ENCODE measurements at places on chromosomes 16 and 17.

DNA sequence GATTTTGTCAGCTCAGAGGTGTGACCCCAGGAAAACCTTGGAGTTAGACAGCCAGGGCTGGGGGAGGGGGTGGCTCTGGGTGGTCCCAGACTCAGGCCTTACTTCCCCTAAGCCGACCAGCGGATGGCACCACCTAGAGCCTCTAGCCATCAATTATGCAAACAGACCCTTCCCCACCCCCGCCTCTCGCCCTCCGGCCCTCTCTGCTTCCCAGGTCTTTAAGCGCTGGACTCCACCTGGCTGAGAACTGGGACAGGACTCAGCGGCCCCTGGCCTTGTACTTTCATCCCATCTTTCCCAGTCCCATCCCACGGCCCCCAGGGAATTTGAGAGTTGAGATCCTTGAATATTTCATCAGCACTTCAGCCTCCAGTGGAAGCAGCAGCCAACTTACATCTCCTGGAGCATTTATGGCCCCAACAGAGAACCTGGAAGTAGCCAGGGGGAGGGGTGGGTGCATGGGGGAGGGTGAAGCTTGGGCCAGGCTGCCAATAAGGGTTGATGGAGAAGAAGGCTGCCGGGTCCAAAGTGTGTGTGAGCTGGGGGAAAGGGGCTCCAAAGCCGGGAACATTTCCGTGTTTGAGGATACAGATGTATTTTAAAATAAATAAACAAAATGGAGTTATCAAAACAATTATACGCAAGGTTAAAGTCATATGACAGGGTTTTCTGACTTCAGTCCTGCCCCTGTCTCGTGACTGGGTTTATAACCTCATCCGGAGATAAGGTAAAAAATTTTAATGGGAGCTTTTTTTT is 7.5 kb upstream of the JUP start:
- DNase-seq: no peak

DNA sequence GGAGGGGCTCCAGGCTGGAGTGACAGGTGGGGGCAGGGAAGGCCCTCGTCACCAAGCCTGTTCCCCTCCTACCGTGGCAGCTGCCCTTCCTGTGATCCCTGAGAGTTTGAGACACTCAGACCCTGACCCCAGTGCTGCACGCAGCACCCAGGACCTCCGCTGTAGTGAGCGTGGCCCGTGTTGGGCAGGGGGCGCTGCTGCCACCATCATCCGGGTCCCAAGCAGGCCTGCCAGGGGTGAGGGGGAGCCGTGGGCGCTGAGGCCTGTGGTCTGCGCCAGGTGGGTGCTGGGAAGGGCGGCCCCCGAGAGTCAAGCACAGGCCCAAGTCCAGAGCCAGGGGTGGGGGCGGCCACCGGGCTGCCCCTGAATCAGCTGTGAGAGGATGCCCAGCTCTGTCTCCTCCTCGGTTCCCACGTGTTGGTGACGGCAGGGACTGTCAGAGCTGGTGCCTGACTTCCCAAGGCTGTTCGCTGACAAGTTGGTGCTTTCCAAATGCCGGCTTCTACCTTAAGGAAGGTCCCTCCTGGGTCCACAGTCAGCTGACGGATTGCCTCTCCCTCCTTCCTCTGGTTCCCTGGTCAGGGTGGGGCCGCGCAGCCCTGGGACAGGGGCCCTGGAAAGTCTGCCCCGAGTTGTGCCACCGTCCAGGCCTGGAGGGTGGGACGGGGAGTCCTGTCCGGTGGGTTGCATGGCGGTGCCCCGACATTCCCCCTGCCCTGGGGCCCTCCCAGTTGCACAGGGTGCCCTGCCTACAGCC is 31.1 kb downstream of the TPSG1 start:
- no peak for DNase-seq

- DNase-seq: no peak
These were observed 4.8 kb upstream of the RSAD1 start for GRCh38 chr17:50473901-50474300.

DNA sequence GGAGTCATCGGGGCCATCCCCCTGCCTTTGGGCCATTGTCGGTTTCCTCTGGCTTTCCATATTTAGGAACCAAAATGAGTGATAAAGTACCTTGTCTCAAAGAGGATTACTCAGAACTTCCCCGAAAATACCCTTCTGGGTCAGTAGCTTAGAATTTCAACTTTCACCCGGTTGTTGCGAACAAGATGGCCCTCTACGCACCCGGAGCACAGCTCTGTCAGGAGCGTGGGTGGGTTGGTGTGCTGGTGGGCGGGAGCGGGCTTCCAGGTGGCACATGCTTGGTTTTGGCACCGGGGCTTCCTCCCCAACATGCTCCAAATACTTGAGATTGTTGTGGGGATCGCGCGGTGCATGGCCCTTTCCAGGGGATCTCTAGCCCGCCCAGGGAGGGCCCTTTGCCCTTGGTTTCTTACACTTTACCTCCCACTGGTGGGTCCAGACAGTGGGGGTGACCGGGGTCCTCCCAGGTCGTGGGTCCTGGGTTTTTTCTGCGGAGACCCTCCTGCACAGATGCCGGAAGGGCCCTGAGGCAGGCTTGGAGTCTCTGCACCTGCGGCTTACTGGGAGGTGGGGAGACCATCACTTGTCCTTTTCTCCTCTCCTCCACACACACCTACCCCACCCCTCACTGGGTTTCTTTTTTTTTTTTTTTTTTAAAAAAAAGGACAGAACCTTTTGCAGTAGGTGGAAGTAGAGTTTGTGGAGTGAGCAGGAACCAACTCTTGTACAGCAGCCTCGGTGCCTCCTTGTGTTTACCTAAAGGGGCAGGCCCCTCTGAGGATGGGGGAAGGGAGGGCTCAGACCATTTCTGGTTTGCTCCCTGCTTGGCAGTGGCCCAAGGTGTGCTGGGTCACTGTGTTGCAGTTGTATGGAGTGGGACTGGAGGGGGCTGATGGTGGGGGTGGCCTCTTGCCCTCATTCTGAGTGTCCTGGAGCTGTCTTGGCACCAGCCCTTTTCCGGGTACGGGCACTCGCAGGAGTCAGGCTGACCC is 142.1 kb downstream of the SEC14L1 start:
- DNase-seq: no peak

- DNase-seq: no peak
These were observed at the start of gene XYLT1 for GRCh38 chr16:17470908-17471718. XYLT1 (minus strand) TSS chr16:17470960; CDS start chr16:17470796, 164 bp downstream.

DNA sequence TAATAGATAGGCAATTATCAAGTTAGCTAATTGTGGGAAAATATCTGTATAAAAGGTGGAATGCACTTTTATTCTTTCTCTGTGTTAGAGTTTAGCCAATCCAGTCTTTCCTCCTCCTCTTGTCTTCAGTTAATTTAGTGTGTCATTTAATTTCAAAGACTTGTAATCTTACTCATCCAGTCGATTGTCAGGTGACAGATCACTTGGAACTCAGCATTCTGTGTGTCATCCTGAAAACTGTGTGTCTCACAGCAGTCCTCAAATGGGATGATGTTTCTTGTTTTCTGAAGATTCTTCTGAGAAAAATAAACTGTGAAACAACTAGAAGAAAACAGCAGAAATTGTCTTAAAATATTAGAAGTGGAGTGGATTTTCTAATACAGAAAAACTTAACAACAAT is 290 bp upstream of the KRTAP4-1 start:
- no peak for DNase-seq

Data from activated CD4-positive, CD25-positive, alpha-beta regulatory T cell treated with anti-CD3 and anti-CD28 coated beads, Interleukin-2, amount 50 U/mL, for 16 hours (primary cell).